ENCODE measurements at places on chromosomes 3 and 15.

DNA sequence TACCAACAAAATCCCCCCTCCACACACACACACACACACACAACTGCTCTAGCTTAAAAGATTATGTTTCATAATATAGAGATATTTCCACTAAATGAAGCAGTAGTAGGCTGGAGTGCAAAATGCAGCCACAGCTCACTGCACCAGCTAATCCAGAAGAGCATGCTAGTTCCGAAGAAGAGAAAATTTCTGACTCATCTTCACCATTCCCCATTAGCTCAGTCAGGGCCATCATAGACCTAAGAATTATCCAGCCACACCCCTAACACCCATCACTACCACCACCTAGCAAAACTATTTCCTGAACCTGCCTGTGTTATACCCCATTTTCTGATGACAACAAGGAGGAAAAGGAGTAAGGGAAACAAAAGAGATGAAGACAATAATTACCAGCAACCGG, 67.1 kb upstream of the UBE2E2 start:
- DNase-seq, result no peak

DNA sequence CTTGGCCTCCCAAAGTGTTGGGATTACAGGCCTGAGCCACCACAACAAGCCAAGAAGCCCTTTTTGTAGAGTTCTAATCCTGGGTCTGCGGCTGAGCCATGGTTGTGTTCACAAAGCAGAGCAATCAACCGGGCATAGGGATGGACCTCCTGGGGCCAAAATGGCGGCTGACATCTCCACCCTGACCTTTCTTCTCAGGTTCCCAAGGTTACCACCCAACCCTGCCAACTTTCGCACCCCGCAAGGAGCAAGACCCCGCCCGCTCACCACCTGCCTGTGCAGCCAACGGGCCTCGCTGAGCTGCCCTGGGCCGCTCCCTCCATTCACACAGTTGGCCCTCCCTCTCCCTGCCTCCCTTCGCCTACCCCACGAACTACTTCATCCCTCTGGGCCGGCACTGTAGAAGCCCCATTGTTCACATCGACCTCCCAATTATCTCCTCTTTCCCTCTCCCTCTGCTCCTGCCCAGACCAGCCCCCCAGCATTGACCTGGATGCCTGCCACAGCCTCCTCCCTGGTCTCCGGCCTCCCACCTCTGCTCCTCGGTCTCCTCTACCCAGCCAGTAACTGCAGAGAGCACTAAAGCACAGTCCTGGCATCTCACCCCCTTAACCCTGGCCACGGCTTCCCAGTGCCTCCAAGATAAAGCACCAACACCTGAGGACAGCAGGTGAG, 62.0 kb upstream of the TFRC start:
- DNase-seq, result no peak

GRCh38 chr3:28826840-28827239, 454.0 kb upstream of the RBMS3 start:
- DNase-seq, result no peak

- no peak for DNase-seq
These were observed 30.3 kb upstream of the PSMD6 start for GRCh38 chr3:64053581-64053980.

DNA sequence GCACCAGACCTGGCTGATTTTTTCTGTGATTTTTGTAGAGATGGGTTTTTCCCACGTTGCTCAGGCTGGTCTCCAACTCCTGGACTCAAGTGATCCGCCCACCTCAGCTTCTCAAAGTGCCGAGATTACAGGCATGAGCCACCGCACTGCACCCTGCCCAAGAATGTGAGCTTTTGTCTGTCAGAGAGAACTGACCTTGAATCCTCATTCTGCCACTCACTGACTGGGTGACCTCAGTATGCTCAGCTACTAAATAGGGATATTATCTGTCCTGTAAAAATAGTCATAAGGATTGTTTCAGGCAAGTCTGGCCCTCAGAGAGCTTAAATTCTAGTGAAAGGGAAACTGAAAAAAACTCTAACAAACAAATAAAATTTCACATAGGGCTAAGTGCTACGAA, 2.1 kb upstream of the RFT1 start:
- DNase-seq, result no peak

- no peak for DNase-seq
These were observed 165.6 kb upstream of the CCDC54 start for GRCh38 chr3:107211608-107212007.

DNA sequence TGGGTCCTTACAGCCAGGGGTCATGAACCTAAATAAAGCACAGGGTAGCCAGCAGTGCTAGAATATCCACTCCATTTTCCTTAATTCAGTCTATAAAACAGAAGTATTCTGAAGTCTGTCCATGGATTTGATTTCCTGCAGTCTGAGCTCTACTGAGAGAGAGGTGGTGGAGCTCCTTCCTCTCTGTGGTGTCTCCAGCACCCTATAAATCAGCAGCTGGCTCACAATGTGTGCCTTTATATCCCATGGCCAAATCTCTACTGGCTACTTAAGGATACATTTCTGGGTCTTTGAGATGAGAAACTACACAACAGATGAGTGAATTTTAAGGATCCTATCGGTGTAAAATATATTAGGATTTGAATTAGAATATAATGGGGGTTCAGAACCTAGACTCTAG, 339.9 kb upstream of the RBMS3 start:
- DNase-seq, result no peak

DNA sequence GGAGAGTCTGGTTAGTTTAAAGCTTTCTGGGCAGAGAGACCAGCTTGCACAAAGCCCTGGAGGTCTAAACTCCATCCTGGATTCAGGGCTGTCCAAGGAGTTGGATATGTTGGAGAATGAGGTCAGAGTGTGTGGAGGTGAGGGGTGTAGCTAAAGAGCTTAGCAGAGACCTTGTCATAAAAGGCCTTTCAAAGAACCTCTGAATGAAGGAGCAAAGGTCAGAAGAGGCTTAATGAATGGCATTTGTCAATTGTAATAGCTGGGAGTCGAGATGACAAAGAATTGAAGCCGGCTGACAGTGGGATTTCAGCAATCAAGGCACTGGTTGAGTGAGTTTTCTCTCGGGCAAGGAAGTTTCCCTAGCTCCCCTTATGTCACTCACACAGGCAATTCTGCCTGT, 202.6 kb downstream of the PDCD6IP start:
- no peak for DNase-seq

- no peak for DNase-seq
These were observed 29.4 kb upstream of the ZBTB38 start for GRCh38 chr3:141338881-141339280.

DNA sequence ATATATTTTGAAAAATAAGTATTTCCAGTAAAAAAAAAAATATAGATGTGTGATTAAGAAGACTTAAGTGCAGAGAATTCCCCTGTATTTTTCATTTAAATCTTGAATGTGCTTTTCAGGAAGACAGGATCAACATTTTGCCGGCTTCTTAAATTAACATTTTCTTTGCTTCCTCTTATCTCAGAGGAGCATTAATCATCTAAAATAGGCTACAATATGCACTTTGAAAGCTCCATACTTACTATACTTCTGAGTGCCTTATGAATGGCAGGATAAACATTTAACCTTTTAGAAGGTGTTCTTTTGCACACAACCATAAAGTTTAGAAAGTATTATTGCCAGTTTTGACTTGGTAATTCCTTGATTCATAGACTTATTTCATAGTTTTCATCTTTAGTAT, 164.3 kb downstream of the ECT2 start:
- DNase-seq, result no peak

DNA sequence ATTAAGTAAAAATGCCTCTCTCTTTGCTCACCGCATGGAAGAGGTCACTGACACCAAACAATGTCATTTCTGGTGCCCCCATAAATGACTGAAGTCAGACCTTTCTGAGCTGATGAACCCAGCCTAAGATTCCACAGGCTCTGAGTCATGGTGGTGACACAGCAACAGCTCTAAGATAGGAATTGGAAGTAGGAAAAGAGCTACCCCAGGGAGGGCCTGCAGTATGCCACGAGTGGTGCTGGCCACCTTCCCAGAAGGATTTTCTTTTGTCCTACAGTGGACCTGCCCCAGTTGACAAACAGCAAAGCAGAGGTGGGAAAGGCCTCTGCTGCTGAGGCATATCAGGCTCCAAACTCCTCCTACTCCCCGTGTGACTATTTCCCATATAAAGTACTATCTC, 208.1 kb downstream of the MINAR1 start:
- no peak for DNase-seq

- no peak for DNase-seq
These were observed 21.8 kb downstream of the SLC6A11 start for GRCh38 chr3:10837849-10838248.

DNA sequence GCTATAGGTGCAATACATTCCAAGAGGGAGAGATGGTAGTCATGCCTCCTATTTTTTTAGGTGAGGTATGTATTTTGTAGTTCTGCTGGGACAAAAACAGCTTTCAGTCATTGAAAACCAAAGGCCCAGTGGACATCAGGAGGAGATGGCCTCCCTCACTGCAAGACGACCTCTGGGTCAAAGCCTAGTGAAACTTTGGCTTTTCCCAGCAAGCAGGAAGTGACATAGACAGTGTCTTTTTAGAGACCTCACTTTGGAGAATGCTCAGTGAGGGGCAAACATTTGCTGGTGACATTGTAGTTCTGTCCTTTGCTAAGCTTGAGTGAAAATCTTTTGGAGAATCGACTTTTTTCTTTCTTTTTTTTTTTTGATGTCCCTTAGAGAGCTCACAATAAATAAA, 27.3 kb downstream of the LIPC start:
- no peak for DNase-seq

DNA sequence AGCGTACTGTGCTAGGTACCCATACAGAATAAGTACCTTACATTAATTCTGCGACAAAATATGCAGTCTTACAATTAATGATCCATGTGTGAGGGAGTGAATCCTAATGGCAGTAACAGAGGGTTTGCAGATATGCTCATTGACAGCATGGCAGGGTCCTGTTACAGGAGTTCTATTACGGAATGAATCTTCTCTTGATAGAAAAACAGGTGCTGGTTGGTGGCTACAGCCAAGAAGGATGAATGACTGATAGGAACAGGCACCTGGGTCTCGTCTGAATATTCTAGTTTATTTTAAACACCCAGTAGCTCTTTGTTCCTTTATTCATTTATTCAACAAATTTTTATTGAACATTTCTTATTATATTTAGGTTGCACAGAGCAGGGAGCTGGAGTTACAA, 22.8 kb downstream of the PGBD4 start:
- DNase-seq, result no peak

- no peak for DNase-seq
These were observed 2.8 kb downstream of the BTLA start for GRCh38 chr3:112496366-112497067.

DNA sequence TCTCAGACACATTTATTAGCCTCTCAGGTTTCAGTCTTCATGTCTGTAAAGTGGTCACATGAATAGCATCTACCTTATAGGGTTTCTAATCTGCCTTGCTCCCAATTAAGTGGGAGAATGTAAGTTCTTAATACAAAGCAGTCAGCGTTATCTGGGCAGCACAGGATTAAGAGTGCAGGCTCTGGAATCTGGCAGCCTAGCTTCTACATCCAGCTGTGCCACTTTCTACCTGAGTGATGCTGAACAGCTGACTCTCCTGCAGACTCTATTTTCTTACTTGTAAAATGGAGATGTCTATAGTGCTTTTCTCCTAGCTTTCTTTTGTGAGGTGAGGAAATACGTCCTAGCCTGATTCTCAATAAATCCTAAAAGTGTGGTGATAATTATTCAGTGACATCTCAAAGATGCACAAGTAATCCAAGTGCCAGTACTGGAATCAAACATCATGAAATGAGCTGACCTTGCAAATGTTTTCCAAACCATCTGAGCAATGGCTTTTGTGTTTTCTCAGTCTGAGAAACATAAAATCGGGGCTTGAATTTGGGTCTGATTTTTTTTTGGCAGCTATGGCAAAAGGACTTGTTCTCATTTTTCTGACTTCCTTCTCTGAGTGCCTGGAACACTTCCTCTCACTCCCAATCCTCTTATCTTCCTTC, 232.2 kb upstream of the FEZF2 start:
- no peak for DNase-seq

- DNase-seq, result no peak
These were observed 127.4 kb downstream of the ATP10A start for GRCh38 chr15:25735550-25736384.

DNA sequence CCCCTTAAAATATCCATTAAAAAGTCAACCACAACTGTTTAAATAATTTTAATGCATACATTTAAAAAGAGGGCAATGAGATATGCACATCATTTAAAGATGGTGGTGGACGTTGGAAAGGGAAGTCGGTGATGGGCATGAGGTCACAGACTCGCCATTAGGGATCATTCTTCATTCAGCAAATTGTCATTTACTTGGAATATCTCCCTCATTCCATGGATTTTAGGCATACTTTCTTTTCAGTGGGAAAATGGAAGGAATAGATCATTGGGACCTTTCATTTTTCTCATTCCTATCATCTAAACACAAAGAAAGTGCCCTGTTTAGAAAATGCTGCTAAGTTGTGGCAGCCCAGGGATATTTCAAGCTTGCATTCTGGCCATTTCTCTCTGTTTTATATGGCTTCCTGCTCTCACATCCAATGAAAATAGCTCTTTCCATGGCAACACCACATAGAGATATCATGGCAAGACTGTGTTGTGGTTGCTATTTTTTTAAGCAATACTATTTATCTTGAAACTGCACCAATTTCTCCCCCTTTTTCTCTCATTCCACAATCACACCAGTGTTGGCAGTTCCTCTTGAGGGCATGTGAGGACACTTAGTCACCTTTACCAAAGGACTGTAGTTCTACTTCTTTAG, 40.7 kb upstream of the LMCD1 start:
- DNase-seq, result no peak

- DNase-seq, result no peak
These were observed 34.7 kb downstream of the IGF2BP2 start for GRCh38 chr3:185789891-185790830.

- DNase-seq, result no peak
These were observed 1184.6 kb upstream of the EPHA6 start for GRCh38 chr3:95629802-95630201.

GRCh38 chr3:45084820-45085816, 59.0 kb downstream of the CLEC3B start:
- DNase-seq, result no peak

GRCh38 chr15:82710926-82711490, 1.3 kb upstream of the AP3B2 start:
- DNase-seq, result no peak

DNA sequence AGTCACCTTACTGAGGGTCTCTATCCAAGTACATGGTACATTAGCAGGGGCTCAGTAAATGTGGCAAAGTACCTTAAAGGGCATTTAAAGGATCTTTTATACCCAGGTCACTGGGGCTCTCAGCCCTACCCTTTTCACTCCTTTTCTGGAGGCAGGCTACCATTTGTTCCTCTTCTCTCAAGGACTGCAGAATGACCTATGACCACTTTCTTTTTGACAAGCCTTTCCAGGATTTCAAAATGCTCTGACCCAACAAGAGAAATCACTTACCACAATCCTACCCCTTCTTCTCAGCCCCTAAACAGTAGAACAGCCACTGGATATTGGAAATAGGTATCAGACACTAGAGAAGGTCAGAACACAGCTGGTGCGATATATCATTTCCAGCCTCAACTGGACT, 221.8 kb upstream of the TPRG1 start:
- no peak for DNase-seq

- no peak for DNase-seq
These were observed 1.1 kb downstream of the SSR3 start for GRCh38 chr3:156553705-156554356.

Data from stimulated activated CD8-positive, alpha-beta memory T cell treated with anti-CD3 and anti-CD28 coated beads, Interleukin-4, amount 100 ng/mL, for 4 hours (primary cell).